Cortex of kidney (tissue), 1 donor: ENCODE measurements at places on chromosomes 16 and 17.

- DNase-seq, result no peak
Observed at GRCh38 chr16:12899529-12900143, 1.8 kb upstream of the SHISA9 start.

DNA sequence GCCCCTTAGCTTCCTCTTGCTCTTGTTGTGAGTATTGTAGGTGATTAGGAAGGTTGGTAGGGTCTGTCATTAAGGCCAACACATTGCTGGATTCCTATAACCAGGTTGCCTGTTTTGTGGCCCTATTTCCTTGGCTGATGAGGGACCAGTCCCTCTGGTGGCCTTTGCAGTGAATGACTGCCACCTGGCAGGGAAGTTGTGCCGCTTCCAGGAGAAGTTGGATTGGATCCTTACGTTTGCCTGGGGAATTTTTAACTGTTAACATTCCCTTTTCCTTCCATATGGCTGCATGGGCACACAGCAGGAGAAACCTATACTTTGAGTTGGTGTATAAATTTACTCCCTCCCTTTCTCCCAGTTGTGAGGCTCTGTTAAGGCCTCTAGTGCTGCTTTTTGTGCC is 32.4 kb downstream of the LCMT1 start:
- DNase-seq, result no peak

GRCh38 chr16:69106491-69107315 is 1.2 kb downstream of the HAS3 start:
- no peak for DNase-seq

DNA sequence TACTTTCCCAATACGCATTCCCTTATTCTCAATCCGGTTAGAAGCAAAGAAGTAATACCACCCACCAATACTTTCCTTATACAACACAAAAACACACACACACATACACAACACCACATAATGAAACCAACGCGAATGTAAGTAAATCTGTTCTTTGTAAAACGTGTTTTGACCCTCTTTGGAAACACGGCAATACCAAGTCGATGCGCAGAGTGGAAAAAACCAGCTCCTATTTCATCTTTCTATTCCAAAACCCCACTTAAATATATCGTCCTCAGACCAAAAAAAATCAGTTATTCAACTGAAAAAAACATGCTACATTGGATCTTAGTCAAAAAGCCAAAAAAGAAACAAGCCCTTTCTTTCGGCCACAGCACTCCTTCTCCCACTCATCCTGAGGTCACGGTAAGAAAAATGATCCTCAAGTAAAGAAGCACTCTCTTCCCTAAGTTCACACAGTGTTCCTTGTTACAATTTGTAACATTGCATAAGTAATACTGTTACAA is 31.0 kb upstream of the ARL4D start:
- no peak for DNase-seq

DNA sequence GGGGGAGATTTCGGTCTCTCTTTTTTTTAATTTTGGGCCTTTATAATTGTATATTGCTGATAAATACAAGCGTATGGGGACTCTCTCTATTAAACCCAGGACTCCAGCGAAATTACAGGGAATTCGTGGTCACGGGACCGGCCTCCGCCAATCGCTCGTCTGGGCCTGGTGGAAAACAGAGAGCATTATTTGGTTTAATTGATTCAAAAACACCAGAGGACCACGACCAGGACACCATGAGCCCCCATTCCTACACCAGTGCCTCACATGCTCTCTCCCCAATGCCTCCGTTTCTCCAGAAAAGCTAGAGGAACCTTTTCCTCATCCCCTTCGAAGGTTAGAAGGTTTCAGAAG is at the start of gene HOXB2:
Gene HOXB2 (minus strand): TSS at position 88 of the 354 bp plus-strand sequence. CDS start 198 bp downstream, outside the sequence.
- no peak for DNase-seq

GRCh38 chr17:49755663-49756283 is 8.2 kb downstream of the FAM117A start:
- DNase-seq, result no peak

DNA sequence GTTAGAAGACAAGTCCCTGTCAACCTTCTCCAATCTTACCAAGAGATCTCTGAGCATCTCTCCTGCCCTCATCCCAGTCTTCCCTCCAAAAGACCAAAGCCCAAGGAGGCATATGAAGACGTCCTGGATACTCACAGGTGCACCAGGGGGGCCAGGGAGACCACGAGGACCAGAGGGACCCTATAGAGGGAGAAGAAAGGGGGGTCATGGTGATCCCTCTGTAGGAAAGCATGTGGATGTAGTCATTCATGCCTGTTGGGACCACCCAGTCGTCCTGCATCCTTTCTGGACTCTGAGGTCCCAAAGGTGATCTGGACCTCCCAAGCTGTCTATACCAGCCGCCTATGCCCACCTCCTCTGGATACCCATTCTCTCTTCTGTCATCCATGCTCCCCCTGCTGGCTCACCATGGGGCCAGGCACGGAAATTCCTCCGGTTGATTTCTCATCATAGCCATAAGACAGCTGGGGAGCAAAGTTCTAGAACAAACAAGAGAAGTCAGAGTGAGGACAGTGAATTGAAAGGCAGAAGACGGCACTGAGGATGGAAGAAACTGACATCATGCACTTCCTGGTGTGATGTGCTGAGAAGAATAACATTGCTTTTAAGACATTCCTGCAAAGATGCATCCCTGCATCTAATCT is 3.3 kb downstream of the COL1A1 start:
- DNase-seq, result no peak

GRCh38 chr17:56973520-56973919 is 4.4 kb upstream of the SCPEP1 start:
- no peak for DNase-seq

DNA sequence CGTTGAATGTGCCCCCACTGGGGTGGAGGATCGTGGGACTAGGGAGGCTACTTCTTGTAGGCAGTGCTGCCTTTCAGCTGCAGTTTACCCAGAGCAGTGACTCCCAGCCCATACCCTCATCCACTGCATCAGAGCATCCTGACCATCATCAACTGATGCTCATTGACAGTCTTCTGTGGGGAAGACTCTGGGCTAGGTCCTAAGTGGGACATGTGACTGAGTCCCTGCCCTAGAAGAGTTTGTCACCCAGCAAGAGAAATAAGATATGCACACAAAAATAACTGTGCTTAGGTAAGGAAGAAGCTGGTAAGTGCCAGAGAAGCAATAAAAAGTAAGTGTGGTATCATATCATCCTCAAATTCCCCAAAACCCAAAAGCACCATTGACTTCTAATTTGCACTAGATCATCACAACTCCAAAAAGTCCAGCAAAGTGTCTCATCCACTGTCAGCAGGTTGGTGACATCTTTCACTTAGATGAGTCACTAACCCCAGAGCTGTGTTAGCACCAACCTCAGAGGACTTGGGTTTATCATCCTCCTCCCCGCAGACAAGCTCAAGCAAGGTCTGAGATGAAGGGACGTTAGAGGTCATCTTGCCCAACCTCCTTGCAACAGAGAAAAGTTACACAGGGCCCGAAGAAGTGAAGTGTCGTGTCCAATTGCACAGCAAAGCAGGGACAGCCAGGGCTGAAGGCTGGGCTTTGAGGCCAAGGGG is 99.0 kb downstream of the CCDC182 start:
- DNase-seq, result no peak

DNA sequence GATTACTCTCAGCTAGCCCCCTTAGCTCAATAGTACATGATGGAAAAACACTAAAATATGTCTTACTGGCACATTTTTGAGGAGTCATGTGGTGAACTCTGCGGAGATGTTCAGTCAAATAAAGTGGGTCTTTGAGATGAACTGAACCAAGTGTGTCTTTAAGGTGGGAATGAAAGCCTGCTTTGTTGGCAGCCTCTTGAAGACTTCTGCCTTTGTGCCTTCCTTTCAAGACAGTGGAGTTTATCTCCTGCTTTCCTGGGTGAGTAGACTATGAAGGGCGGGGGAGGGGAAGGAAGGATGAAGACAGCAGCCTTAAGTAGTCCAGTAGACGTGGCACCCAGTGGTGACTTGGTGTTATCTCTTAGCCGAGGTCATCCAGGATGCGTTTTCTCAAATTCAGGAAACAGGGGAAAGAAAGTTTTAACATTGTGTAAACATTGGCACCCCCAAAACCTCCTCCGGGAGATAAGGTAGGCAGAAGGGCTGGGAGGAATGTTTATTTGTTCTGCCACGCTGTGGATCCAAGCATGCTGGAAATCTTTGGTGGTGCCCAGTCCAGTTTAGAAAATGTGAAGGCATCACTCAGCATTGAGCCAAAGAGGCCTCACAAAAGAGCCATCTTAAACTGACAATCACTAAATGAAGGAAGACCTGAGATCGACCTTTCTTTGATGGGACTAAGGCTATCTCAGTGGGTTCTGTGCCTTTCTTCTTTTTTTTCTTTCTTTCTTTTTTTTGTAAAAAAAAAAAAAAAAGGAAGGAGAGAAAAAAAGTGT is 220.6 kb downstream of the FTO start:
- DNase-seq, result no peak

DNA sequence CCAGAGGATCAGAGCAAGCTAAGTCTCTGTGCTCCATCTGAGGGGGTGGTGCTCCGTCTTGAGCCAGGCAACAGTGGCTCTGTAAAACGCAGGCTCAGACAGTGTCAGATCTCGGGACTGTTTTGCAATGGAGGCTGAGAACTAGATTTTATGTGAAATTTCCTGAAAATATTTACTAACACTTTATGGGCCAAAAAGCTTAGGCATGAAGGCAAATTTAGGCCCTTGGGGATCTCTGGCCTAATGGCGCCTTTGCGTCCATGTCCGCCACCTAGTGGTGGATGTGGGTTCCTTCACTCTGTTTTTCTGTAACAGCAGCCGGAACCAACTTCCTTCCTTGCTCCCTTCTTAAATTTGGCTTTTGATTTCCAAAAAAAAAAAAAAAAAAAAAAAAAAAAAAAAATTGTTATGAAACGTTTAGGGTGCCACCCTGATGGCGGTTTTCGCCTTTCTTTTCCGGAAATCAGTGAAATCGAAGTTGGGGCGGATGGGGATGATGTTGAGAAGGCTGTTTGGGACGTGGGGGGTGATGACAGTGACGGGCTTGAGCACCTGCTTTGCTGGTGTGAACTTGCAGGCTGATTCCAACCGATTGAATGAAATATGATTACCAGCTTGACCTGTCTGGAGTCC is 14.0 kb upstream of the ELAC2 start:
- DNase-seq, result no peak

- no peak for DNase-seq
Observed at GRCh38 chr17:3887804-3888203, 5.0 kb downstream of the CAMKK1 start.

DNA sequence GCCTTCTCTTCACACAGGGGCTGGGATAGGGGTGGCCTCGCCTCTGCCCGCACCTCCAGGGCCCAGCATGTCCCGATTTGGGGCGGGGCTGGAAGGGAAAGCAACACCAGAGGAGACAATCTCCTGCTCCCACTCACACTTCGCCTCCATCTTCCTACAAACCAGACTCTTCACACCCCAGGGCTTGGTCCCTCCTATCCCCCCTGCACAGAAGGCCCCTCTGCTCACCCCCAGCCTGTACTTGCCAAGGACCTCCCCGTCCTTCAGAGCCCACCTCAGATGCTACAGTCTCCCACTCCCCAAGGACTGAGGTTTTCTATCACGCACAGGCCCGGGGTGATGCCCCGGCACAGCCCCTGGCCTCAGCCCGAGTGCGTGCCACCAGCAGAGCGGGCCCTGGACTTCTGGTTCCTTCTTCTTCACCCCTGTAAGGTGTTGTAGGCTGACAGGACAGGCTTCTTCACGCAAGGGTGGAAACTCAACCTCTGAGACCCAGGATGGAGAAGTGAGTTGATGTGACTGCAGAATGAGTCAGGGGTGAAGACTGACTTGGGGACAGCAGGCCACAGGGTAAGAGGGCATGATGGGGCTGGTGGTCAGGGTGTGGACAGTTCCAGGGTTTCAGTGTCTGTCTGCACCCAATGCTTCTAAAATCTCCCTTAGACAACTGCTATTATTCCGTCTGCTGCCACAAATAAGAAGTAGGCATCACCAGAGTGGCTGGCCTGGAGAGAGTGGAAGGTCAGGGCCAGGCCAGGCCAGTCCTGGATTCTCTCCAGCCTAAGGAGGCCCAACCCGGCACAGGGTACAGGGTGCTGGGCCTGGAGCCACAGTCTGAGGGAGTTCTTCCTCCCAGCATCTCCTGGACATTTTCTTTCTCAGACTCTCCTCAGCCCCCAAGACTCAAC is 2.5 kb downstream of the ITGAE start:
- DNase-seq, result no peak

DNA sequence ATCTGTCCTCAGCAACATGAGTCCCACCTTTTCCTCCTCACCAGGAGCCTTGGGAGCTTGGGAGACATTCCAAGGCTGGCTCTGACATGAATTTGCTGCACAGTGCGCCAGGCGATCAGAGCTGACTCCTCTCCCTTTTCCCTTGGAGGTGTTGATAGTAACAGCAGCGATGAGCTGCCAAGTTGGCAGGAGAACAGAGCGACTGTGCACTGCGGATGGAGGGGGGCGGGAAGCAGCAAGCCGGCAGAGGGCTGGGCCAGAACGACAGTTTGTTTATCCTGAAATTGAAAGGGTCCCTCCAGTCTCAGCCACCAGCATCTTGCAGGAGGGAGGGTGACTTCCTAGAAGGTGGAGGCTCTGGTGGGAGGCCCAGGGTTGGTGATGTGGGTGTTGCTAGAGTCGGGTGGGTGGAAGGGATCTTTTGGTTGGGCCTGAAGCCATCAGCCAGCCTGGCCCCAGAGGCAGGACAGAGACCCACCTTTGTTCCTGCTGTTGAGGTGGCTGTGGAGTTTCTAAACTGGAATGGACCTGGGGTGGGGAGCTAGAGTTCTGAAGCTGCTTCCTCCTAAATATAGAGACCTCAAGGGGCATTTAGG is 22.5 kb upstream of the DYNLL2 start:
- no peak for DNase-seq
